ENCODE measurements at places on chromosomes 6 and 20.

- no peak for DNase-seq
Measured at GRCh38 chr6:17032590-17032987, 69.3 kb upstream of the STMND1 start.

- no peak for DNase-seq
Measured at GRCh38 chr20:23569570-23569969, 1.3 kb upstream of the CST9L start.

- DNase-seq: no peak
Measured at GRCh38 chr20:49288784-49289696, 11.2 kb upstream of the ZNFX1 start.

GRCh38 chr6:128713461-128713860, 169.5 kb upstream of the LAMA2 start:
- DNase-seq: no peak

GRCh38 chr6:150087336-150087735, 18.4 kb upstream of the ULBP3 start:
- DNase-seq: no peak

DNA sequence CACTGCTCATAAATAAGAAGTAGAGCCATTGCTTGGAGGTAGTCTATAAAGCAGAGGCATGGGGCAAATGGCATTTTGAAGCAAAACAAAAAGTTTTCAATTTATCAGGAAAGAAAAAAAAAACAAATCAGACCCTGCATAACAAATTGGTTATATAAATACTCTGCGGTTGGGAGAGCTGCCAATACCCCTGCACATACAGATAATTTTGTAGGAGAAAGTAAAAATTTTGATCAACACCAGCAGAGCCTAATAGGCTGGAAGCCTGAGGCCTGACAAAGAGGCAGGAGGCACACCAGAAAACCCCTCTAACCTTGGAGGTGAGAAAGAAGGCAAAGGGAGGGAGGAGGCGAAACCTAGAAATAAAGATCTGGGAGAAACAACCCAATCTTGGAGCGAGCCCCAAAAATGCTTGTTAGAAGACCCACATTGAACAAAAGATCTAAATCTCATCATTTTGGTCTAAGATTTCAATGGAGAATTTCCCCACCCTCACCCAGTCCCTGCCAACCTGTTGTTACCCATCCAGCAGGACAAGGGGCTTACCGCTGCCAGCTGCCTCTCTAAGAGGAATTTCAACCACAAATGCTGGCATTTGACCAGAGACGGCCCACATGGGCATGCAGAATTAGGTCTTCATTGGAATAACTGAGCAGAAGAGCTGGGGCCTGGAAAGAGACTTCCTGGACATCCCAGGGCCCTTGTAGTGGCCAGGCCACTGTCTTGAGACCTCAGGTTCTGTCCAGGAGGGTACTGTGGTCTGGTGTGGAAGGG, 28.4 kb downstream of the FOXA2 start:
- no peak for DNase-seq

DNA sequence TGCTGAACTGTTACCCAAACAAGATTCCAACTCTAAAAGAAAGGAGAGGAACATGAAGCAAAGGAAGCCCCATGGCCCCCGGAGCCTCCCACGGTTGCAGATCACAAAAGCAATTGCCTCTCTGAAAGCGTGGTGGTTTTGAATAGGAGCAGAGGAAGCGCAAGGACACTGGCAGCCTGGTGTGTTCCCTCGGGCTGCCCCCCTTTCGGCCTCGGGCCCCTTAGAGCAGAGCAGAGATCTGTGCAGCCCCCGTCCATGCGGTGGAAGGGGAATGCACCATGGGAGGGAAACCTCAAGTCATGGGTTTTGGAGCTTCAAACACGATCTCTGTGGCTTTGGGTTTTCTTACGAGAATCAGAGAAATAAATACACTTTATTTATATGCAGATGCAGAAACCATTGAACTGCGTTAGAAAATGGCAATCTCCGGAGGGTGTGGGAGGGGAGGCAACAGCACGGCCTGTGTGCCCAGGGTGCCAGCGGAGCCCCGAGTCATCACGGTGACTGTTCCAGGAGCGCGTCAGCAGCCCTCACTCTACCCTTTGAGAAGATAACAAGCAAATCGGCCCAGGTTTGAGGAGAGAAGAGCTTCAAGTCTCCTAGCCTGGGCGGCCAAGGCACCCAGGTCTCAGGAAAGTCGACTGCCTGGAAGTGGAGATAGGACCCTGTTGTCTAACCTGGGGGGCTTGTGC, 20.5 kb downstream of the FOXF2 start:
- no peak for DNase-seq

DNA sequence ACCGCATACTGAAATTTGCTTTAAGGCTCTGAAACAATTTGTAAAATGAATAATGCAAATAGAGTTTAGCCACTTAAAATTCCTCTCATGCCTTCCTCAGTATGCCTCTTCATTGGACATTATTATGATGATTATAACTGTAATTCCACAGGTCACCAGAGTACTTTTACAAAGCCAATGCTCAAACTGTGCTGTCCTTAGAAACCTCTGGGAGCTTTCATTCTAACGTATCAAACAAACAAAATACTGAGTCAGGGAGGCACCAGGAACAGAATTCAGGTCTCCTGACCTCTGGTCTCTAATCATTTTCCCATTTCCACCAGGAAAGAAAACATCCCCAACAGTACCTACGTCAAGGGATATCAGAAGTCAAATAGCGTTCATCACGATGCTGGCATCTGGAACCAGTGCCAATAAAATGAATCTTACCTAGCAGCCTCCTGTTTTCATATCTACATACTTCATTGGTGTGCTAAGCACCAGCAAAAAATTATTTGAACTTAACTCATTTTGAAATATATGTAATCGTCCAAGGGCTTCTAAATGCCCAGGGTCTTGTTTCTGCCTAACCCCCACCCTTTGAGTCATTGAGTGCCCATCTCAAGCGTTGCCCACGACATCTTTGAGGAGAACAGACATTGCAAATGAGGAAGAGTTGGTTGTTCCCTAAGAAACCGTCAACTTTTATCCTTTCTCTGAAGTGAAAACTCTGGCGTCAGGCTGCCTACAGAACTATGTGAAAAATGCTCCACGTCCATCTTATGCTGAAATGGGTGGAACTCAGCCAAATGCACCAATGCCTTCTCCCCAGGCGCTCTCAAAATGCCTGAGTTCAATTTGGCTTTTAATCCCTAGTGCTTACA, 37.9 kb downstream of the NEDD9 start:
- DNase-seq: no peak

- DNase-seq: no peak
Measured at GRCh38 chr6:121143476-121143875, 190.8 kb downstream of the TBC1D32 start.

DNA sequence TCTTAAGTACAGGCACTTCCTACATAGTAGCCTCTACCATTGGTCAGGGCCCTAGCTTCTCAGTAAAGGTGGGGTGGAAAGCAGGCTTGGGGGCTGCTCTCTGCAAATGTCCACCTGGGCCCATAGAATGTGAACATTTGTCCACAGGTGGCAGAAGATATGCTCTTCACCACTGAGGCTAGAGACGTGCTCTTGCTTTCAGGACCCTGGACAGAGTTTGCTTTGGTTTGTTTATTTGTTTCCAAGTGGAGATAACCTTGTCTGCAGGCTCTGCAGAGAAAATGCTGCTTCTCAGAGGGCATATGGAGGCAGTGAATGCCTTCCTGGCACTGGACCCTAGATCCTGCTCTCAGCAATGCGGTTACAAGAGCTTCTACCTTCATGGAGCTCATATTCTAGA, 129.0 kb downstream of the F13A1 start:
- DNase-seq: no peak

- DNase-seq: no peak
Measured at GRCh38 chr20:16292226-16292880, 280.9 kb downstream of the KIF16B start.

DNA sequence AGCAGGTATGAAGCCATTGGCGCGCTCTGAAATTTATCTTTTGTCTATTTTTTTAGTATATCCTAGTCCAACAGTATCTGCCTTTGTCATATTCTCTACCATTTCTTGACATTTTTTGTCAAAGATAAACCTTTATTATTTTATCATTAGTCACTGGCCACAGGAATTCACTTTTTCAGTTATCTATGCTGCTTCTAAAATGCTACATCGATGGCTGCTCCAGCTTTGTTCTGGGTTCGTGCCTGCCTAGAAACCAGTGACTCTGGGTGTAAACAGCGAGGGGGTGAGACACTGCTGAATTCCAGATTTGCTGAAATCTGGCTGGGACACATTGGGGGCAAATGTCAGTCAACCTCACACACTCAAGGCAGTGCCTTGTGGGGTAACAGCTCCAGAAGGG, 193.4 kb downstream of the CDC5L start:
- no peak for DNase-seq

GRCh38 chr6:30267423-30267822, 54.2 kb upstream of the TRIM26 start:
- no peak for DNase-seq
